Activated CD8-positive, alpha-beta memory T cell treated with anti-CD3 and anti-CD28 coated beads, Interleukin-2, amount 50 U/mL, for 4 hours (primary cell): ENCODE measurements at places on chromosomes 13 and 19.

- DNase-seq, result no peak
These were observed 193.3 kb downstream of the KATNAL1 start for GRCh38 chr13:30113983-30114570.

- DNase-seq, result no peak
These were observed 199.6 kb downstream of the UQCRFS1 start for GRCh38 chr19:29013325-29013724.

DNA sequence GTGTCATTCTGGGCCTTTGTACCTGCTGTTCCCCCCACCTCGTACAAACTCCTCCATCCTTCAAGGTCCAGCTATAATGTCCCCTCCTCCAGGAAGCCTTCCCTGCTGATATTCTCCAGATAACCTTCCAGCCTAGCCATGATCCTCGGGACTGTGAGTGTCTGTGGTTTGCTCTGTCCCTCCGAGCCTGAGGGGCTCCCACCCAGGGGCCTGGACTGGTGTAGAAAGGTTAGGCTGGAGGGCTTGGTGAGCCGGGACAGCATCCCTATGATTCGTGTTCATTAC lies 2.9 kb upstream of the COMP start:
- no peak for DNase-seq

DNA sequence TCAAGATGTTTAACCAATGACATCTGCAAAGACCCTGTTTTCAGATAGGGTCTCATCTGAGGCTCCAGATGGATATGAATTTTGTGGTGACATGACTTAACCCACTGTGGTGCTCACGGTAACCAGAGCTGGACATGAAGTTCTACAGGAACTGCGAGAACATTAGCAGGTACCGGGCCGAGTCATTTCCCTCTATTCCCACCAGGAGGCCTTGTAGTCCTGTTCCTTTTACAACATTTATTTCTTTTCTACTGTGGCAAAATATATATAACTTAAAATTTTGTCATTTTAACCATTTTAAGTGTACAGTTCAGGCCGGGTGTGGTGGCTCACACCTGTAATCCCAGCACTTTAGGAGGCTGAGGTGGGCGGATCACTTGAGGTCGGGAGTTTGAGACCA lies 7.6 kb upstream of the TSPAN16 start:
- DNase-seq, result no peak

DNA sequence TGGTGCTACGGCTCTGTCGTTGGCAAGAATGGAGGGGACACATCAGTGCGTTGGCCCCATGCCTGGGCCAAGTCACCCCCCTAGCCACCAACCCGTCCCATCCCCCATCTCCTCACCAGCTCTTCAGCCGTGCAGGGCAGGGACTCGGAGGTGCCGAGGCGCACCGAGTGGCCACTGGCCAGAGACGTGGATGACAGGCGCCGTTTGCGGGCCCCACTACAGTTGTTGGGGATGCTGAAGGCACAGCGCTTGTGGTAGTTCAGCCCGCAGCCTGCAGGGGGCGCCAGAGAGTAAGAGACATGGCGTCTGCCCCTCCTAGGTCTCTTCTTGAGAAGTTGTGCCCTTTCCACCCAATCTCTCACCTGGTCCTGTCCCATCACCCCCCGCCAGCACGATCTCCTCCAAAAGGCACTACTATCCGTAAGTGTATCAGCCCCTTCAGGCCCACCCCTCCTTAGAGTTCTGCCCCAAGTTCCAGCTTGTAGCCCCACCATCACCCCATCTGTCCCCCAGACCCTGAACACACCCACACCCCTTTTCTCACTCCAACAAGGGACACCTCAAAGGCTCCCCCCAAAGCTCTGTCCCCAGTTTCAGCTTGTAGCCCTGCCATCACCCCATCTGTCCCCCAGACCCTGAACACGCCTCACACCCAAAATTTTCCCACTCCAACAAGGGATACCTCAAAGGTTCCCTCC lies 12.4 kb downstream of the PRKD2 start:
- DNase-seq, result peak; percentile 92

- peak; percentile 36 for DNase-seq
These were observed 931 bp downstream of the USP12 start for GRCh38 chr13:27170516-27171243.

GRCh38 chr13:49053215-49053614 lies 77.5 kb downstream of the FNDC3A start:
- no peak for DNase-seq
